T-cell (primary cell): ENCODE measurements at places on chromosomes 16 and 17. TPM values are rescaled to one million over a fixed set of nuclear protein-coding genes. Genes with fewer than 3 reads are reported as not detected.
A peak's percentile ranks its signal among the peaks of the same experiment; 100 is the strongest.

GGT6 gene
- total RNA-seq = not detected

DNA sequence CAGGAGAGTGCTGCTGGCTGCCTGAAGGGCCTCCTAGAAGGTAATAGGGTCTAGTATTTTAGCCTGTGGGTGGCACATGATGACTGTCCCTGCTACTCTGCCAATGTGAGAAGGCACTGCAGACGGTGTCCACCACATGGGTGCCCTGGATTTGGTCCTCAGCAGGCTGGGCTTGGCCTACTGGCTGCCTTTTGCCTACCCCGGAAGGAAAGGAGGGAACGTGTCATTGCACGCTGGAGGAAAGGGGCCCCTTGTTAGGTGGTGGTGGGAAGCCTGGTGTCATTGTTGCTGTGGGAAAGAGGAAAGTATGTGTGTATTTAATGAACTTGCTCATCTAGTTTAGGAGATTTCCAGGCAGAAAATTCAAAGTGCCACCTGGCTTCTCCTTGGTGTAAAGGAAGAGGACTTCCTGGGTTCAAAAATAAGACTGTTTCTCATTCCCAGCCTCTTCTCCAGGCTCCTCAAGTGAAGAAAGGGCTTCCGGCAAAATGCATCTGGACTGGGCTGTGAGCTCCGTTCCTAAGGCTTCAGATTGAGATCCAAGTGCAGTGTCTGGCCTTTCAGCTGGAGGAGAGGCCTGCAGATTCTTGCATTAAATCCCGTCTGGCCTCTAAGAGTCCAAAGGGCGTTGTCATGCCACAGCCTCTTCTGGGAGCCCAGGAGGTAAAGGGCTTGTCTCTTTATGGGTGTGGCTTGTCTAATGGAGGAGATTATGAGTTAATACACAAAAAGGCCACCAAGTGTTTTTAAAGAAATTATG, 55.1 kb downstream of the RPTOR start:
- peaks cover 20% of the 10 kb centered on the region for H3K4me1 ChIP-seq
- no peak for DNase-seq
- no peaks in the 10 kb centered on the region for H3K27me3 ChIP-seq
- no peaks in the 10 kb centered on the region for H3K36me3 ChIP-seq
- H3K4me3 ChIP-seq = no peak overlapping the region
- H3K27ac ChIP-seq = no peak overlapping the region

NRN1L gene
- 0.72 TPM for total RNA-seq

DNA sequence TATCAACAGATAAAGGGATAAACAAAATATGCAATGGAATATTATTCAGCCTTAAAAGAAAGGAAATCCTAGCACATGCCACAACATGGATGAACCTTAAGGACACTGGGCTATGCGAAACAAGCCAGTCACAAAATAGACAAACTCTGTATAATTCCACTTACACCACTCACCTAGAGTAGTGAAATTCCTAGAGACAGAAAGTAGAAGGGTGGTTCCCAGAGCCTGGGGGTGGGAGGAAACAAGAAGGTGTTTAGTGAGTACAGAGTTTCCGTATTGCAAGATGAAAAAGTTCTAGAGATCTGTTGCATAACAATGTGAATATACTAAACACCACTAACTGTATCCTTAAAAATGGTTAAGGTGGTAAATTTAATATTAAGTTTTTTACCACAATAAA, 10.0 kb downstream of the SPOP start:
- DNase-seq = no peak
- H3K4me3 ChIP-seq = no peak overlapping the region
- H3K27me3 ChIP-seq = no peaks in the 10 kb centered on the region
- no peak overlapping the region for H3K27ac ChIP-seq

DNA sequence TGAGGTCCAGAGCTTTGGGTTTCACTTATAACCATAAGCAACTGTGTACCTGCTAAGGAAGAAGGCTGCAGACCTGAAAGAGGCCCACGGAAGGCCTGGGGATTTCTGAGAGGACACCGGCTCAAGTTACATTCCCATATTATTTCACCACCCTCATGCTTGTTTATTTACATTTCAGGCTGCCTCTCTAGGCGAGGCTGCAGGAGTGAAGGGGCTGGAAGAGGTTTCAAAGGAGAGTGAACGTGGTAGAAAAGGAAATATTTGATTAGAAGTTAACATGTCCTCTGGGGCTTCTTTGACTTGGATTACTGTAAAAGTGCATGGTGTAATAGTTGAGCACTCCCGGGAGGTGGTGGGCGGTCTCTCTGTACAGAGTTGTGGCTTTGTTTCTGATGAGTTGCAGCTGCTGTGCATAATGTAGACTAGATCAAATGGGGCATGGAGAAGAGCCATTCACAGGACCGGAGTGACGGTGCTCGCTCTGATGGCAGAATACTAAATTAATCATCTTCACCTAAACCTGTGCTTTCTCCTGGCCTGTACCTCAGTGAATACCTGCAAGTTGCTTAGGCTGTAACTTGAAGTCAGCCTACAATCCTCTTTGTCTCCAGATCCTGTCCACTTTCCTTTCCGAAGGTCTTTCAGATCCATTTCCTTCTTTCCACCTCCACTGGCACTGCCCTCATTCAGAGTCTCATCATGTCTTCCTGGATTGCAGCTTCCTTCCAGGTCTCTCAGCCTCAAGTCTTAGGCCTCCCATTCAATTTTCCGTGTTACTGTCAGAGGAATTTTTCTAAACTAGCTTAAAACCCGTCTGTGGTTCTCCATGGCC, 1.9 kb upstream of the CPD start:
- H3K4me1 ChIP-seq = peaks cover 29% of the 10 kb centered on the region
- no peak overlapping the region for H3K4me3 ChIP-seq

- DNase-seq = no peak
- H3K27me3 ChIP-seq = peaks cover 2% of the 10 kb centered on the region
- H3K4me1 ChIP-seq = no peaks in the 10 kb centered on the region
Measured at GRCh38 chr16:21228361-21228872, 5.1 kb upstream of the ANKS4B start.

ENPP7 gene
- not detected for total RNA-seq

- H3K27me3 ChIP-seq = peaks cover 5% of the 10 kb centered on the region
- no peak overlapping the region for H3K4me3 ChIP-seq
Measured at GRCh38 chr16:48231727-48232492, 12.2 kb upstream of the LONP2 start.

DNA sequence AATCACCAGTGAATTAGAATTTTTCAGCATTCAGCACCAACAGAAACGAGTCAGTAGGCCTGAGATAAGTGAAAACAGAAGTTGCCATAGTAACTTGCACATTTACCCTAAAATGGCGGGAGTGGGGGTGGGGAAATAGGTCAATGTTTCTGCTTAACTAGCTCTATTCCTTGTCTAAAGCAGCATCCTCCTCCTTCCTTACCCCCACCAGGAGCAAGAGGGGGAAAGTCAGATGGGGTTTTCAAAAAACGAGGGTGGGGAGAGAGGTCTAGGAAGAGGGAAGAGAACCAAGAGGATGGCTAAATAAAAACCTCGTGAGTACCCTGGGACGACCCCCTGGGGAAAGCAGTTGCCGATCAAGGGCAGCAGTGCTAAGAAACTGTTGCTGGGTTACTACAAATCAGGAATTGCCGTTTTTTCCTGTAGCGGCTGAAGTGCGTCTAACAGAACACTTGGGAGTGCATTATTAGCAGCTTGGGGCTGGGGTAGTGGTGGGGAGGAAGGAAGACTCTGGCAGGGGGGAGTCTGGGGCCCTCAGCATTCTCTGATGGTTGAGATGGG, 34.4 kb upstream of the MNT start:
- H3K27ac ChIP-seq = no peak overlapping the region
- H3K27me3 ChIP-seq = no peaks in the 10 kb centered on the region
- no peak for DNase-seq
- no peak overlapping the region for H3K4me3 ChIP-seq
- H3K36me3 ChIP-seq = peaks cover 10% of the 10 kb centered on the region

DNA sequence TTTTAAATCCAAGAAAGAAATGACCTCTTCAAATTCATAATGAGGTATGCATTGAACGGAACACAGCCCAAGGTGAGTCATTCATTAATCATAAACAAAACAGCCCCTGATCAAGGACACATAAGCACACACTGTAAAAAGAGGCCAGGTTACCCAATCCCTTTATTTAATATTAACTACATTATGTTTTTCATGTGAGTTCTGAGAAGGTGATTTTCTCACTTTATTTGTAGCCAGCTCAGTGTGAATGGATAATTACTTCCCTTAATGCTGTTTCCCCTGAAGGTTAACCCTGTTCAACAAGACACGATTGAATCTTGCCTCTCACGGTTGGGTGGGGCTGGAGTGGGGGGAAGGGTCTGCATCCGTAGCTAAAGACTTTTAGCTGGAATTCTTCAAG, 257.3 kb upstream of the SALL1 start:
- no peak for DNase-seq
- no peaks in the 10 kb centered on the region for H3K27me3 ChIP-seq
- H3K4me3 ChIP-seq = no peak overlapping the region
- H3K36me3 ChIP-seq = no peaks in the 10 kb centered on the region
- H3K27ac ChIP-seq = no peak overlapping the region
- H3K4me1 ChIP-seq = no peaks in the 10 kb centered on the region

GRCh38 chr17:82217530-82218204, 5.0 kb upstream of the CCDC57 start:
- H3K4me1 ChIP-seq = peaks cover 46% of the 10 kb centered on the region
- no peaks in the 10 kb centered on the region for H3K27me3 ChIP-seq

- H3K4me3 ChIP-seq = peak overlapping the region; percentile 62
Measured at GRCh38 chr16:4314532-4315185, 1.2 kb upstream of the GLIS2 start.

GRCh38 chr17:59315866-59316265, 15.6 kb upstream of the YPEL2 start:
- DNase-seq = no peak
- H3K4me3 ChIP-seq = no peak overlapping the region
- no peaks in the 10 kb centered on the region for H3K4me1 ChIP-seq
- no peak overlapping the region for H3K27ac ChIP-seq
- no peaks in the 10 kb centered on the region for H3K27me3 ChIP-seq

- H3K4me1 ChIP-seq = peaks cover 10% of the 10 kb centered on the region
- H3K36me3 ChIP-seq = peaks cover 7% of the 10 kb centered on the region
- no peak overlapping the region for H3K4me3 ChIP-seq
- no peak for DNase-seq
- no peaks in the 10 kb centered on the region for H3K27me3 ChIP-seq
Measured at GRCh38 chr16:70803319-70803718, 2.4 kb upstream of the VAC14 start.

DNA sequence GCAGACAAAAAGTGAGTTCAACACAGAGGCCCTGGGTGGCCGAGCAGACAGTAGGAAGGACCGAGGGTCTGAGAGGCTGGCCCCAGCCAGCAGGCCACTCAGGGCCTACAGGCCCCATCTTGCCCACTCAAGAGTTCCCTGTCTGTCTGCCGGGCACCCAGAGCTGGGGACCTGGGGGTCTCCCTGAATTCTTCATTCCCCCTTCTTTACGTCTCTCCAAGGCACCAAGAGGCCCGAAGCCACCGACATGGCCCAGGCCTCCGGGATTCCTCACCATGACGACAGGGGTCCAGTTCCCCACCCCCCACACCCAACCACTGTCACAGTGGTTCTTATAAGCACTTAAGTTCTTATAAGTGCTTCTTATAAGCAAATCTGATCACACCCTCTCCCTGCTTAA, 49.2 kb downstream of the NOS2 start:
- no peak overlapping the region for H3K27ac ChIP-seq
- no peaks in the 10 kb centered on the region for H3K27me3 ChIP-seq
- no peak for DNase-seq
- H3K4me3 ChIP-seq = no peak overlapping the region
- no peaks in the 10 kb centered on the region for H3K36me3 ChIP-seq

GRCh38 chr16:68041783-68042182, 18.7 kb downstream of the DUS2 start:
- no peaks in the 10 kb centered on the region for H3K36me3 ChIP-seq
- no peak for DNase-seq
- H3K4me3 ChIP-seq = no peak overlapping the region
- peaks cover 2% of the 10 kb centered on the region for H3K4me1 ChIP-seq
- no peaks in the 10 kb centered on the region for H3K27me3 ChIP-seq
- H3K27ac ChIP-seq = no peak overlapping the region

DNA sequence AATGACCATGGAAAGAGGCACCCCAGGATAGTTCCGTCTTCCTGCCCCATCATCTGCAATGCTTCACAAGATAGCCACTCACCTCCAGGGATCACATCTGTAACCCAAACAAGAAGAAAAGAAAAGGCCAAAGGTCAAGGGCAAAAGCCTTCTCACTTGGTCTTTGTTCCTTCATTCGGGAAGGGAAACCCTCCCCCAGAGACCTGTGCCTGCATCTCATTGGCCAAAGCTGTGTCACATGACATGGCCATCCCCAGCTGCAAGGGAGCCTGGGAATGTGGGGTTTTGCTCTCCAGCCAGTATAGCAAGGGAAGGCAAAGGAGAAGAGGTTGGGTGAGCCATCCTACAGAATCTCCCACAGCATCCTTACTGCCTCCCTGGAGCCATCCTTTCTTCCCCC, 47.9 kb downstream of the NOL11 start:
- no peak overlapping the region for H3K4me3 ChIP-seq
- no peaks in the 10 kb centered on the region for H3K4me1 ChIP-seq
- no peaks in the 10 kb centered on the region for H3K27me3 ChIP-seq
- no peak overlapping the region for H3K27ac ChIP-seq
- H3K36me3 ChIP-seq = no peaks in the 10 kb centered on the region

HBA2 gene
- not detected for total RNA-seq
